ENCODE measurements at places on chromosomes 11 and 22. TPM values are rescaled to one million over a fixed set of nuclear protein-coding genes. Genes with fewer than 3 reads are reported as not detected.

CAPN5 gene
- total RNA-seq, result 3.7 TPM

SCUBE1 gene
- 0.89 TPM for total RNA-seq

SLC22A8 gene
- total RNA-seq, result not detected

CRYBB3 gene
- total RNA-seq, result not detected

P2RY6 gene
- 2.8 TPM for total RNA-seq

DNA sequence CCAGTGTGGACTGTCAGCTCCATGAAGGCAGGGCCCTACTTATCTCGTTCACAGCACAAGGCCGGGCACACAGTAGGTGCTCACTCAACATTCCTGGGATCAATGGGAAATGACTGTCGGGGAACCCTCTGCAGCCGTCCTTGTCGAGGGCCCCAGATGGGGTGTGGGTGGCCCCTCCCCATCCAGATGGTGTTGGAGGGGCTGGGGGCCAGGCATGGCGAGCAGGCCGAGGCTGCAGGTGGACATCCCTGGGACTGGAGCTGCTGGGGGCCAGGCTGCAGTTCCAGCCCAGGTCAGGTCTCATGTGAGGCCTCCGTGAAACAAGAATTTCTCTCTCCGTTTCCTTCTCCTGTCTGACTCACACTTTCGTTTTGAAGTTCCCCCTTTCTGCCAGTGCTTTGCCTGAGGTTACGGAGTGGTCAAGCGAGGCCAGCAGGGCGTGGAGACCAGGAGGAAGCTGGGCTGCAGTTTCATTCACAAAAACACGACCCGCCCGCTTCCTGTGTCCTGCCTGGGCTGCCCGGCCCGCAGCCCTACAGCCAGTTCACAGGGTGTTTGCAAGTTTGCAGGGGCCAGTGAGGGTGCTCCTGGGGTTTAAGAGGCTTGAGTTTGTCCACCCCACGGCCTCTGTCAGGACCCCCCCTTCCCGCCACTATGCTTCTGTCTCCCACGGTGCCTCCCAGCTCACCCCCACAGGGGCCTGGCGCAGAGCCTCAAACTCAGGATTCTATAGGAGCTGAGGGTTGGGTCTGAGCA lies 4.5 kb downstream of the MYEOV start:
- DNase-seq, result peak; percentile 92

DNA sequence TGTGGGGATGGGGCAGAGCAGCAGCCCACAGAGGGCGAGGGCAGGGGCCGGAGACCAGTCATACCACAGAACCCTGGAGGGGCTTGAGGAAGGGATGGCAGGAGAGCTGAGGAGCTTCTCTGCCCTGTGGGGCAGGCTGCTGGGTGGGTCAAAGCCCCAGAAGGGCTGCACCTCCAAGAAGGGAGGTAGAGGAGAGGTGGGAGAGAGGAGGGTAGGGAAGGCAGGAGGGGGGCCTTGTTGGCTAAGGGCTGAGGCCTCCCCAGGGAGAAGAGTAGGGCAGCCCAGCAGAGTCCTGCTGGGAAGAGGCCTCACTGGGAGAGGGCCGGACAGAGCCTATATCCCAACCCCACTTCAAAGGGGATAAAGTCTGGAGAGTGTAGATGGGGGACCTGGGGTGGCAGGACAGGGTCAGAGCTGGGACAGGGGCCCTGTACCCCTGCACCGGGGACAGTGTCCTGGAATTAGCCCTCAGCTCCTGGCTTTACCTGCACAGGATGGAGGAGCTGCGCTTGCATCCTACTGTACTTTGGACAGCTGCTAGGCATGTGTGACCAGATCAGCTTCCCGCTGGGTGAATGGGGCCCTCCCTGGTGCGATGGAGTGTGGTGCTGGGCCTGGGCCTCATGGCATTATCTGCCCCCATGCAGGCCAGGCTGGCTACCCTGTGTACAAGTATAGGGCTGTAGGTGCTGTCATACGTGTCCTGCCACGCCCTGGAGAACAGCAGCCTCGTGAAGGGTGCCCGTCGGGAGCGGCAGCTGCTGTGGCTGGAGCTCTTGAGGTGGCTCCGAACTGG lies 7.3 kb downstream of the DGCR6L start:
- peak; percentile 25 for DNase-seq

GRCh38 chr11:10155793-10156490 lies 138.1 kb downstream of the SBF2 start:
- DNase-seq, result no peak

DNA sequence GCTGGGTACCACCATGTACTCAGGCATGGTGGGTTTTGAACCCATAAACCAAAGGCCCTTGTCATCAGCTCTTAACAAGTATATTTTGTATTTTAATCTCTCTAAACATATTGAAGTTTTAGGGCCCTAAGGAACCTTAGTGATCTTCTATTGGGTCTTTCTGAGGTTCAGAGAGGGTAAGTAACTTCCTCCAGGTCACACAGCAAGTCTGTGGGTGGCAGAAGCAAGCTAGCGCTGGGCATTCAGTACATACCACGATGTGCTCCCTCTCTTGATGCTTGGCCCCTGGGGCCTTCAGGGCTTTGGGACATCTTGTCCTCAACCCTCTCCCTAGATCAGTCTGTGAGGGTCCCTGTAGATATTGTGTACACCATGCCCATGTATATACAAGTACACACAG lies 12.7 kb downstream of the RASD2 start:
- no peak for DNase-seq

GRCh38 chr11:29279716-29280115 lies 737.1 kb downstream of the KCNA4 start:
- DNase-seq, result no peak
